ENCODE measurements at places on chromosomes 11 and 22. TPM values are rescaled to one million over a fixed set of nuclear protein-coding genes. Genes with fewer than 3 reads are reported as not detected.

Gene WT1
- total RNA-seq, result not detected

Gene MMP13
- total RNA-seq, result not detected

Gene CCDC81
- total RNA-seq, result 0.42 TPM

Gene ACTN3
- total RNA-seq, result 0.06 TPM

Gene TUT1
- 29.1 TPM for total RNA-seq

Gene C22orf15
- total RNA-seq, result 0.74 TPM

Gene MAJIN
- 0.14 TPM for total RNA-seq

Gene PI4KA
- 49.3 TPM for total RNA-seq
